ENCODE measurements at places on chromosomes 7 and 10.
A peak's percentile ranks its signal among the peaks of the same experiment; 100 is the strongest.

DNA sequence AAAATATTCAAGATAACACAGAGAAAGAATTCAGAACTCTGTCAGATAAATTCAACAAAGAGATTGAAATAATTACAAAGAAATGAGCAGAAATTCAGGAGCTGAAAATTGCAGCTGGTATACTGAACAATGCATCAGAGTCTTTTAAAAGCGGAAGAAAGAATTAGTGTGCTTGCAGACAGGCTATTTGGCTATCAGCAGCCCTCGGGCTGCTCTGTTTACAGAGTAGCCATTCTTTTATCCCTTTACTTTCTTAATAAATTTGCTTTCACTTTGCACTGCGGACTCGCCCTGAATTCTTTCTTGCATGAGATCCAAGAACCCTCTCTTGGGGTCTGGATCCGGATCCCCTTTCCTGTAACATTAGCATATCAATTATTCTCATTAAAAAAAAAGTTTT, 1040.0 kb downstream of the SORCS3 start:
- DNase-seq = no peak

DNA sequence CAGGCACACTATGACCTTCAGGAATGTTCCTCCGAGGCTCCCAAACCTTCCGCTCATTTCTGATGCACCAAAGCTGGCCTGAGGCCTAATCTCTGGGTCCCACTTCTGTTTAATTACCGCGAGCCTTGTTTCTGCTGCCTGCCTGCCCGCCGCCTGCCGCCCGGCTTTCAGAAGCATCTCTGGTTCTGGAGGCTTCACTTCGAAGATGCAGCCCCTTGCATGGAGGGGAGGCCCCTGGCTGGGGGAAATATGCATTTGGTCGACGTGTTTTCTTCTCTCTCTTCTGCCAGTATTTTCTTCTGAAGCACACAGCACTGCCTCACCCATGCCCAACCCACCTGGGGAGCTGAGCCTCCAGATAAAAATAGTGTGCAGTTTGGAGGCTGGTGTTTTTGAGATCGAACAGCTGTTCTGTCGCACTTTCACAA, 166.9 kb downstream of the PAXIP1 start:
- DNase-seq = no peak

- DNase-seq = peak; percentile 29
Observed at GRCh38 chr7:76513817-76514799, 3.8 kb downstream of the UPK3B start.

- no peak for DNase-seq
Observed at GRCh38 chr10:7075110-7075509, 335.7 kb downstream of the SFMBT2 start.

DNA sequence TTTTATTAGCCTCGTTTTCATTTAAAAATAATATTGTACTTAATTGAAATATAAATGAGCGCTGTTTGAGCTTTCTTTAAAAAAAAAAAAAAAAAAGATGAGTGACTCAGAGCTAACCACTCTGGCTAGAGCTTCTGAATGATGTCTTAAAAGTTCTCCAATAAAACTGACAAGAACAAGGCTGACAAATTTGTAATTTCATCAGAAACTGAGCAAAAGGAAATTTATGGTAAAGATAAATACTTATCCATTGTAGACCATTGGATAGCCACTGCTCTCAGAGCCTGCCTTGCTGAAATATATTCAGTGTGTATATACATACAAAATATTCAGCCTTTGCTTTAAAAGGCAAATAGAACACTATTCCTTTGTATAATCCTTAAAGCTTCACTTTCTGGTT, 91.2 kb upstream of the OIT3 start:
- no peak for DNase-seq

DNA sequence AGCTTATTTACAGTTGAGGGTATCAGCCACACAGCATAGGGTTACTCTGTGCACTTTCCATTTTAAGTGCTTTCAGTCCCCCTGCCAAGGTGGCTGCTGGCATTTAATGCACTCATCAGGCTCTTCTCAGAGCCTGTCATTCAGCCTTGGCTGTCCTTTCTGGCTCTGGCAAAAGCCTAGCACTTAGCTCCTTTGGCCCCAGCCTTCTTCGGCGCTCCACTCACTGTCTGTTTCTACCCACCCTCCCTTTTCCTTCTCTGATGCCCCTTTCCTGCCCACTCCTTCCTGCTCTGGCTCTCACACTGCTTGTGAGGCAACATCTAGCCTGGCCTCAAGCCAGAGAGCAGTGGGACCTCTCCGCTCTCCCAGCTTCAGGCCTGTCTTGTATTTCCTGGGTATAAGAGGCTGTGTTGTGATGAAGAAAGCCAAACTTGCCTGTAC, 60.2 kb downstream of the WIPF3 start:
- no peak for DNase-seq

GRCh38 chr10:49739426-49739825, 22.7 kb downstream of the OGDHL start:
- no peak for DNase-seq

DNA sequence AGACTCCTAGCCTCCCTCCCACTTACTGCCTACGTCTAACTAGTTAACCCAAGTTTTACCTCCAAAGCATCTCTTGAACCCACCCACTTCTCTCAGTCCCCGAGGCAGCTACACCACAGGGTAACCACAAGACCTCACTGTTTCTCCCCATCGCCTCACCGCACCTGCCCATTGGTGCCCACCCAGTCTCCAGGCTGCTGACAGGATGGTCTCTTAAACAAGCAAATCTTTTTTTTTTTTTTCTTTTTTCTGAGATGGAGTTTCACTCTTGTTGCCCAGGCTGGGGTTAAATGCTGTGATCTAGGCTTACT, 47.0 kb downstream of the DENND2A start:
- DNase-seq = no peak

DNA sequence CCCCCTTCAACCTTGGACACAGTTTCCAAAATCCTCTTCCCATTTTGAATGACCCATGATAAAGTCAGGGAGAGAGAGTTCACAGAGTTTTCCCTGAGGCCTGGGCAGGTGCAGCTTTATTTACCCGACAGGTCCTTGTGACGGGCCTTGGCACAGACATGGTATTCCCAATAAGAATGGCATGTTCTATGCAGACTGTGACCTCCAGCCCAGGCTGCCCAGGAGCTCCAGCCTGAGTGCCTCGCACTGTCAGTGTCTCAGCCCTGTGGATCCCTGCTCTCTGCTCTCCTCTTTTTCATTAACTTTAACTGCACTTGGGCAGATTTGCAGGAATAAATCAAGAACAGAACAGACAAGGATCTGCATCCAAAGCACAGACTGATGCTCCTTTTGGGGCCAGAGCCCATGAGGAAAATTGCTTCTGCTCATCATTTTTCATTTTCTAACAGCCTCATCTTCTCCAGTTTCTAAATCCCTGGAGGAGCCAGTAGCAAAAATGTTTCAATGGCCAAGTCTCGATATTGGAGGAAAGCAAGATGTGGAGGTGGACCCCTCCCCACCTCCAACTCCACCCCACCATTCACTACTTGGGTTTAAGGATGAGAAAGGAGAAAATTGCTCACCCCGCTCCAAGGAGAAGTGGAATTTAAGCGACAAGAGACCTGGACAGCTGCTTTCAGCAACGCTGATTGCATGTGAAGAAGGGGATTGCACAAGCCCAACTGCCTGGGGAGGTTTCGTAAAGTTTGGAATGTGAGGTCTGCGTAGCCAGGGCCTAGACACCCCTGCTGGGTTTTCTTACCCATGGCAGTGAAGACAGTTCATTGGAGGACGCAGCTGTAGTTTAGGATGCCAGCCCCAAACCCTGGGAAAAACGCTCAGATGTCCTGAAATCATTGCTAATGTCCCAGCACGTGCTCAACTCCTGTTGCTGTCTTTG, 225.9 kb downstream of the WDR11 start:
- DNase-seq = no peak

- DNase-seq = no peak
Observed at GRCh38 chr7:98724591-98724990, 107.5 kb downstream of the NPTX2 start.

- DNase-seq = peak; percentile 77
Observed at GRCh38 chr7:4631380-4632179, 50.5 kb upstream of the FOXK1 start.

- DNase-seq = no peak
Observed at GRCh38 chr7:155043756-155044155, 26.4 kb upstream of the HTR5A start.

- DNase-seq = no peak
Observed at GRCh38 chr10:84005403-84005802, 133.9 kb upstream of the GHITM start.

GRCh38 chr7:95808396-95808795, 36.0 kb downstream of the DYNC1I1 start:
- DNase-seq = no peak

DNA sequence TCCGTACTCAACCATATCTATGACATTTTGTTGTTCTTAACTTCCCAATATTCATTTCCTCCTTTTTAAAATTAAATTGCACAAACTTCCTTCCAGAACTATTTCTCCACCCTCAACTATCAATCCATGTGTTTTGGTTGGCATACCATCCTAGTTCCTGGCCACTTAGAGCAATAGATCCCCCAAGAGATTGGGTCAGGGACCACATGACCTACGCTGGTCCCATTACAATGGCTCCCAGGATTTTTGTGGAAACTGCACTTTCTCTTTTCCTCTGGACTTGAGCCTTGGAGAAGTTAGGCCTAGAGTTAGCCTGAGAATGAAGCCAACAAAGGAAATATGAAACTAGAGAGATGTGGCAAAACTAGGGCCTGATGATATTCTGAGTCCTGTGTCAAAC, 55.7 kb upstream of the CASD1 start:
- no peak for DNase-seq

DNA sequence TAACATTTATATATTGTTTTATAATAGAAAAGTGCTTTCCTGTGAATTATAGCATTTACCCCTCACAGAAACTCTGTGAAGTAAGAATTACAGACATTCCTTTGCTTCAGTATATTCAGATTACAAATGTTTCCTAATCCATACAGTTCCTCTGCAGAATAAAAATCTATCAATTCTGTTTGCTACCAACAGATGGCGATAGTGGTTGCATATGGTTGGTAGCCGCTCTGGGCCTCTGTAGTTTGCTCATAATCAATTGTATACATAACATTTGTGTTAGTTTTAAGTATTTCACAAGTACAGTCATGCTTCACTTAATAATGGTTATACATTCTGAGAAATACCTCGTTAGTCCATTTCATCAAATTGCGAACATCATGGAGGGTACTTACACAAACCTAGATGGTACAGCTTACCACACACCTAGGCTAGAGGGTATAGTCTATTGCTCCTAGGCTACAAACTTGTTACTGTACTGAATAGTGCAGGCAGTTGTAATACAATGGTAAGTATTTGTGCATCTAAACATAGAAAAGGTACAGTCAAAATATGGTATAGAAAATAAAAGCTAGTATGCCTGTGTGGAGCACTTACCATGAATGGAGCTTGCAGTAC, 94.4 kb upstream of the STEAP4 start:
- DNase-seq = no peak

GRCh38 chr10:12847361-12847975, 154.0 kb downstream of the CCDC3 start:
- DNase-seq = no peak

GRCh38 chr10:101114646-101115045, 16.5 kb upstream of the TLX1 start:
- DNase-seq = no peak

DNA sequence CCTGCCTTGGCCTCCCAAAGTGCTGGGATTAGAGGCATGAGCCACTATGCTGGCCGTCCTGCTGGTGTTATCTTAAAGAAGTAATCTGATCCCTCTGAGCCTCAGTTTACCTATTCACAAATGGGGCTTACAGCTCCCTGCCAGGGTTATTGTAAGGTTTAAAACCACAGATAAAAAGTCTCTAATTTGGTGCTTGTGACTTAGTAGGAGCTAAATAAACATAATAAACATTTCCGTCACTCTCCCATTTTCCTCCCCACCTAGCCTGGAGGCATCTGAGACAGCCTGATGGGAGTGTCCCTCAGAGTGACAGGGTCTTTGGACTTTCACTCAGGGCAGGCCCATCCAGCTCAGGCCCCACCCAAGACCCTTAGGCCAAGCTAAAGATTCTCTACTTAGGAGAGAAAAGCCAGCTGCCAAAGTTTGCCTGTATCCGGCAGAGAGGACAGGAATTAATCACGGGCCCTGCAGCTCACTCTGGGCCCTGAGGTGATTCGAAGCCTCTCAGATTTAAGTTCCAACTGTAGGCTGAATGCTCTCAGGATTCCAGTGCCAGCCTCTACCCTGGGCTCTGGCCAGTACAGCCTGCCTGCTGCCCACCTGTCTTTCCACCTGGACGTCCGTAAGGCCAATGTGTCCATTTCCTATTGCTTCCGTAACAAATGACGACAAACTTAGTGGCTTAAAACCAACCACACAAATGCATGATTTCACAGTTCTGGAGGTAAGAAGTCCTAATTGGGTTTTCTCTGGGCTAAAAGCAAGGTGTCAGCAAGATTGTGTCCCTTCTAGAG, 21.8 kb upstream of the DUSP5 start:
- DNase-seq = no peak

- no peak for DNase-seq
Observed at GRCh38 chr10:87915406-87915805, 52.0 kb downstream of the PTEN start.

GRCh38 chr10:113007821-113008220, 57.8 kb downstream of the TCF7L2 start:
- DNase-seq = no peak

GRCh38 chr10:132916956-132917666, 25.3 kb downstream of the CFAP46 start:
- DNase-seq = peak; percentile 5

- DNase-seq = peak; percentile 48
Observed at GRCh38 chr10:86706401-86706841, 38.1 kb downstream of the LDB3 start.

- no peak for DNase-seq
Observed at GRCh38 chr7:41679566-41679965, 23.3 kb downstream of the INHBA start.

DNA sequence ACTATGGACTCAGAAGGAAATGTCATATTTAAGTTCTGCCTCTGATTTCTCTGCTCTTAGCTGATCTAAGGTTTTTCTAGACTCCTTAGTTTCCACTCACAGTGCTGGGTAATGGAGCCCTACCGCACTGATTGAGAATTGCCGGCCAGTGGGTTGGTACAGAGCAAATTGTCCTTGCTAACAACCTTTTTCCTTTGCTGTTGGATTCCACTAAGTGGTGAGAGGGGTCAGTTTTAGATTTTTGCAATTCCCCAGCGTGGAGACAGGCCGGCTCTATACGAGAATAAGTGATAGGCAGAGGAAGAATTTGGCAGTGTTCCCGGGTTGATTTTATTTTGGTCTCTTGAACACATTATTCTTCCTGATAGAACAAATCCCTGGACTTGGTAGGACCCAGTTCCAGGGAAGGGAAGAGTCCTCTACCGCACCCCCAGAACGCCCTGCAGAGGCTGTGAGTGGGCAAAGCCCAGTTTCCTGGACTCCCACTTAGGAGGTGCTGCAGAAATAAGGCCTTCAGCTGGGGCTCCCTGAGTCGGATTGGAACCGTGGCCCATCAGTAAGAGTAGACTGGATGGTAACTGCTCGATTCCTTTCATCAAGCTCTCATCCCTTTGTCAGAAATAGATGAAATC, 3.0 kb upstream of the NRP1 start:
- DNase-seq = no peak

- DNase-seq = no peak
Observed at GRCh38 chr7:5218564-5219360, 28.7 kb downstream of the WIPI2 start.

- no peak for DNase-seq
Observed at GRCh38 chr10:96588616-96589419, 2.0 kb upstream of the TM9SF3 start.

- DNase-seq = no peak
Observed at GRCh38 chr7:30865821-30866220, 45.8 kb upstream of the AQP1 start.

Data from mucosa of descending colon (tissue), 3 donors.